Iris pigment epithelial cell (primary cell): ENCODE measurements at places on chromosomes 7 and 10.

DNA sequence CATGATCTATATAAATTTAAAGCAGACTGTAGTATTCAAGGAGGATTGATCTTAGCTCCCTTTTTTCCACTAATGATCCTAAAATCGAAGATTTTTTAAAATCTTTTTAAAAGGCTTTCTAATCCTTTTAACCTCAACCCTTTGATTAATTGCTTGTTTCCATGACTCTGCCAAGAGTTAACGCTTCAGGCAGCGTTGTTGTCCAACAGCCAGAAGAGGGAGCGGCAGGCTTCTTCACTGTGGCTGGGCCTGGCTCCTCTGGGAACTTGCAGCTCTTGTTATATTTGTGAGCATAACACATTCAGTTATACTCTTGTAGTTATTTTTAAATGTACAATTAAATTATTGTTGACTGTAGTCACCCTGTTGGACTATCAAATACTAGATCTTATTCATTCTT, 26.3 kb downstream of the CRCP start:
- DNase-seq = peak; percentile 88

GRCh38 chr10:129524936-129525335, 57.9 kb downstream of the MGMT start:
- no peak for DNase-seq

DNA sequence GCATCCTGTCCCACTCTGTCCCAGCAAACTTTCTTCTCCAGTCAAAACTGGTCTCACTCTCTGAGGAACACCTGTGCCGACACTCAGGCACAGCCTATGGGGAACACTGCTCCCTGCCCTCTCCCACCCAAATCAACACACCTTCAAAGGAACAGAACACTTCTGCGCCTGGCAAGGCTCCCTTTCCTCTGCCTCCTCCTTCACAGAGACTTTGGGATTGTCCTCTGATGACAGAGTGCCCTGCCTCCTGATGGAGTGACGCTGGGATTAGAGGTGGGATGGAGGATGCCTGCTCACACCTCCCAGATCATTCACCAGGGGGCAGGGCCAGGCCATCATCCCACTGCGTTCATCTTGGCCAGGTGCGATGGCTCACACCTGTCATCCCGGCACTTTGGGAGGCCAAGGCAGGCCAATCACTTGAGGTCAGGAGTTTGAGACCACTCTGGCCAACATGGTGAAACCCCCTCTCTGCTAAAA, 26.5 kb downstream of the KLF6 start:
- no peak for DNase-seq

- DNase-seq = peak; percentile 62
These were observed 163.7 kb downstream of the WNT2 start for GRCh38 chr7:117158941-117159697.

GRCh38 chr10:59945590-59945989, 39.2 kb upstream of the CCDC6 start:
- DNase-seq = no peak

GRCh38 chr10:111926286-111926685, 257.3 kb downstream of the GPAM start:
- no peak for DNase-seq

- DNase-seq = peak; percentile 63
These were observed 24.8 kb downstream of the FAM53B start for GRCh38 chr10:124719213-124719851.

DNA sequence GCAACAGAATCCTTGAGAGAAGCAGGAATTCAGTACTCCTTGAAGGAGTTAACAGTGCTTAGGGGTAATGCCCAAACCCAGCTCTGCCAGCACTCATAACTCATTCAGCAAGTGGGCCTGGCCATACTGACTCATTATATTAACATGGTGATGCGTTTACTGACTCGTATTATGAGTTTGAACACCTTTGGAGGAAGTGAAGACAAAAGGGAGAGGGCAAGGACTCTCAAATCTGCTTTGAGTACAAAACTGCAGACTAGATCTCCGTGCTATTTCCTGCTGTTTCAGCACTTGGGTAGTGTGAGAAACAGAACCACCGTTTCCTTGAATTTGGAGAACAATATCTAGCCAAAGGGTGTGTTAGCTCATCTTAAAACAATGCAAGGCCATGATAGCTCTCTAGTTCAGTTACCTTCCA, 30.8 kb downstream of the SLC16A9 start:
- DNase-seq = peak; percentile 10

GRCh38 chr10:72002354-72003295, 38.4 kb downstream of the CHST3 start:
- DNase-seq = no peak

DNA sequence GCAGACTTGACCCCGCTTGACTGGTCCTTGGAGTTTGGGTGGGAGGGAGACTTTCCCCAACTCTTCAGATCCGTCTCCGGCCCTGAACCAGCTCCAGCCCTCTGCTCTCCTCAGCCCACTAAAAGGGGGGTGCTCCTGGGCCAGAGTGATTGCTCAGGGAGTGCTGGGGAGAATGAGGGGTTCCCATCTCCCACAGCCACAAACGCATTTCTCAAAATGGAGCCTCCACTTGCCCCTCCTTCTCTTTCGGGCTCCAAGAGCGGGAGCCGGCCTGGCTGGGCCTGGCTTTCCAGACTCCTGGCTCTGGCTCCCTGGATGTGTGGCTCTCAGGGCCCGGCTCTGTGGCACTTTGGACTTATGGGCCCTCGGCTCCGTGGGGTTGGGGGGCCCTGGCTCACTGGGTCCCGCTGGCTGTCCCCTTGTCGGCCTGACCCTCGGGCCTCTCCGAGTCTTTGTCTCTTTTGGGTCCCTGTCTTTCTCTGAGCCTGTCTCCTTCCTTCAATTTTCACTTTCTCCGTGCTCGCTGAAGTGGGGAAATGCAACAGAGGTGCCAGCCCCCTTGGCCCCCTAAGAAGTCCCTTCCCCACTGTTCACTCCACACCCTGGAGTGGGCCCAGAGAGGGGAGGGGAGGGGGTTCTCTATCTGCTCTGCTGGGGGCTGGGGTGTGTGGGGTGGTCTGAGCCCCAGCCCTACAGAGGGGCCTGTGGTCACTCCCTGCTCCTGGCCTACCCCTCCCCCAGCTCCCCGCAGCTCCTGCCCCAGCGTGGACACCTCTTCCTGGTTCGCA, 713 bp downstream of the LZTS2 start:
- DNase-seq = peak; percentile 37

- no peak for DNase-seq
These were observed 145.8 kb upstream of the LRRN3 start for GRCh38 chr7:110944966-110945644.

GRCh38 chr7:141575164-141575563, 24.0 kb downstream of the AGK start:
- no peak for DNase-seq

DNA sequence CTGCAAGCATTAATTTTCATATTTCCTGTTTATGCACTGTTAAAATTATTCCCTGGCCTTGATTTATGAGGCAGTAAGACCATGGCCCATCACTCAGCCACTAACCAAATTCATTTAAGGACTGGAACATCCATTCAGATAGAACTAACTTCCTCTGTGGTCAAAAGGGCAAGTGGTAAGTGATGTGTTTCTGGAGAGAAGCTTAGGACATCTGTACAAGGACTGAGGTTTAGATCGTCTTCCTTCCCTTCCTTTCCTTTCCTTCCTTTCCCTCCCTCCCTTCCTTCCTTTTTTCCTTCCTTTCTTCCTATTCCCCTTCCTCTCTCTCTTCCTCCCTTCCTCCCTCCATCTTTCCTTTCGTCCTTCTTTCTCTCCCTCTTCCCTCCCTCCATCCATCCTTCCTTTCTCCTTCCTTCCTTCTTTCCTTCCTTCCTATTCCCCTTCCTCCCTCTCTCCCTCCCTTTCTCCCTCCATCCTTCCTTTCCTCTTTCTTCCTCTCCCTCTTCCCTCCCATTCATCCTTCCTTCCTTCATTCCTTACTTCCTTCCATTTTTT, 1019.4 kb downstream of the TYW1 start:
- DNase-seq = no peak

DNA sequence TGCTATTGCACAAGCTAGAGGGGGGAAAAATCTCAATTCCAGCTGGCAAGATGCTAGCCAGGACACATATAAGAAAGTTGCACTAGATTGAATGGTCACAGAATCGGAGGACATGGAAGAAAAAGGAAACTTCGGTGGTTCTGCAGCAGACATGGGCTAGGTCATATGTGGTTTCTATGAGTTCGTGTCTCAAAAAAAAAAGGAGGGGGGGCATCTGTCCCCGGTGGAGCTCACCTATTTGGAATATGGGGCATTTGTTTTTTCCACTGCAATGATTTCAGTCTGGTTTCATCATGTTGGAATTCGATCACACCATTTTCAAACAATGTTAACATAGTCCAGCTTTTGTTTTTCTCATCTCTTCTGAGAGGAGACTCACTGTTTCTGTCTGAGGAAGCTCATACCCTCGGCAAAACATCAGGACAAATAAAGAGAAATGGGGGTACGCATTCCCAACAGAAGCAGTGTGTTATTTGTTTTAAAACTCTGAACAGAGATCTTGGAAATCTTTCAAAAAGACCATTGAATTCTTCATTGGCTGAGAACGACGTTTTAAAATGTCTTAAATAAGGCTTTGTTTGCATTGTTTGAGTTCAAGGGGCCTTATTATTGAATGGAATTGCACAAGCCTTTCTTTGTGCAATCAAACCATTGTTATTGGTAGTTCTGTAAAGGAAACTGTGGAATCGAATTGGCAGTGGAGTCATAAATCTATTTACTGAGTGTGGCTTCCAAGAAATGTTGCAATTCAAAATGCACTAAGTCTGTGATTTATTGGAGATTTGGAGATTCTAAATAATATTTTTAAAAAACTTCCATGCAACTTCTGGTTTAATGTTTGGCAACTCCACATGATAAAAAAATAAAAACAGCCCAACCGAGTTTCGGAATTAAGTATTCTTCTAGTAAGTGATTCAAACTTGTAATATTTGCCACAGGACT, 173.2 kb downstream of the RTKN2 start:
- DNase-seq = peak; percentile 71

DNA sequence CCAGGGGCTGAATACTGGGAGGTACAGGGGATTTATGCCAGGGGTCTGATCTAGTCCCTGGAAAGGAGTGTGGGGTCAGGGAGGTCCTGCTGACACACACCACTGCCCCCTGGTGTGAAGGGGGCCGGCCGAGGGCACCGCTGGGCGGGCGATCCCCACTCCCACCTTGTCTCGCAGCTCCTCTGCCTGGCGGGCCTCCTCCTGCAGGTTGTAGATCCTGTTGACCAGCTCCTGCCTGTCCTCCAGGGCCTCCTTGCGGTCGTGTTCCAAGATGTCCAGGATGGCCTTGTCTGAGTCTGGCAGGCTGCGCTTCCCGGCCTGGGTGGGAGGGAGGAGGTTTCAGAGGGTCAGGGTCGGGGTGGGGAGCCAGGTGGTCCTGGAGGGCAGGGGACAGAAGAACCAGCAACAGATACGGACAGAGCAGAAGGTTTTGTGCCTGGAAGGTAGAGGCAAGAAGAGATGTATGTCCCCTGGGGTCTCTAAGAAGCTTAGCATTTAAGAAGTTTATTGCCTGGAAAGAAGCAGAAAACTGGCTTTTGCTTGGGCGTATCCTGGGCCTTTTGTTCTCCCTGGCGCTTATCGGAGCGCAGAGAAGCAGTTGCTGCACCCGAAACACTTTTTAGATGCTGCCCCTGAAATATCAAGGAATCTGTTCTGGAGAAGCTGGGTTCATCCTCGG, 94.5 kb upstream of the GNA12 start:
- DNase-seq = no peak

DNA sequence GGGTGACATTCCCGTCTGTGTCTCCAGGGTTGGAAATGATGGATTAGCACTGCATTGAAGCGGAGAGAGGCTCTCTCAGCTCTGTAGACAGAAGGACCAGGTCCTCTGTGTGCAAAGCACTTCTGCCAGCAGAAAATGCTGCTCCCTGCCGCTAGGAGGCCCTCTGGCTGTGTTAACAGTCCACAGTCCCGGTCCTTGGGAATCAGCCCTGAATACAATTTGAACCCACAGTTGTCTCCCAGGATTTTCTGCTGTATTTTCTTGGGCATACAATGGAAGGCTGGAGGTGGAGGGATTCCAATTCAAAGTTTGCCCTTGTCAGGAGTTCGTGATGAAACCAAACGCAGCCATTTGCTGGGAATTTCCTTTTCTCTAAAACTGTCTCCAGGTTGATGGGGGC, 205.2 kb downstream of the GLRX3 start:
- peak; percentile 11 for DNase-seq

DNA sequence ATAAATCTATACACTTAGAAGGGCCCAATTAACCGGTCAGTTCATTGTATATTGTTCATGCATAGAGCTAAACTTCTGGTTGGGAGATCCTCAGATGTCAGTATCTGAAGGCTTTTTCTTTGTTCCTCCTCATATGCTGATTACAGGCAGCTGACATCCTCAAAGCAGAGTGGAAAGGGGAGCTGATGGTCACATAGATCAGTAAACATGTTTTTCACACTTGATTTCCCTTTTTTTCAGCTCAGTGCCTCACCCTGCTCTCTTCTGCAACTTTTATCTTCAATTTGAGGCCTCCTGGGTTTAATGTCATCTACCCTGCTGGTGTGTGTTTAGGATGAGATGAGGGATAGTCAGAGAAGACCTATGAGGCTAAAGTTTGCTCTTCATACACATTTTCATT, 297.9 kb upstream of the FZD1 start:
- DNase-seq = no peak

- no peak for DNase-seq
These were observed 343 bp upstream of the C10orf71 start for GRCh38 chr10:49298671-49298982.

GRCh38 chr7:79420464-79420863, 33.0 kb downstream of the MAGI2 start:
- peak; percentile 97 for DNase-seq

- no peak for DNase-seq
These were observed 53.7 kb upstream of the DOCK1 start for GRCh38 chr10:126851414-126852108.

GRCh38 chr7:149774237-149775175, 1.1 kb upstream of the ZNF467 start:
- no peak for DNase-seq

DNA sequence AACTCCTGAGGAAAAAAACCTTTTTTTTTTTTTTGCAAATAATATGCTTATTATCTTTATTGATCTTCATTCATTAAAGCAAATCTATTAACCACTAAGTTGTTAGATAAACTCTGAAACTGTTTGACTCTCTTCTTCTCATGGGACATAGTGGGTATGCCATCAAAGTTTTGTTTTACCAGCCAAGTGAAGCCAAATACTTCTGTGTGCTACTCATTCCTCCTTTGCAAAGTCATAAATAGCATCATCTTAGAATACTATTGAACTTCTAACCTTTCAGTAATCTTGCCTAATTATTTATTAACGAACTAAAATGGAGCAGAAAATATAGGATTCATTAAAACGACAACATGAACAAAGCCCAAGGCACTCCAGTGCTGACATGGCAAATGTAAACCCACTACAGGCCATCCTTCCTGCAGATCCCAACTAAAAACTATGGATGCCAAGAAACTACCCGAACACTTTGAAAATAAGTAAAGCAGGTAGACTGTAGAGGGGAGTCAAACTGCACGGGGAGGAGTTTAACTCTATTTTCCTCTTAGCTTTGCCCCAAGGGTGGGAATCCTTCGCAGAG, 61.2 kb upstream of the ODAD2 start:
- DNase-seq = no peak
